ENCODE measurements at places on chromosomes 7 and 10.

DNA sequence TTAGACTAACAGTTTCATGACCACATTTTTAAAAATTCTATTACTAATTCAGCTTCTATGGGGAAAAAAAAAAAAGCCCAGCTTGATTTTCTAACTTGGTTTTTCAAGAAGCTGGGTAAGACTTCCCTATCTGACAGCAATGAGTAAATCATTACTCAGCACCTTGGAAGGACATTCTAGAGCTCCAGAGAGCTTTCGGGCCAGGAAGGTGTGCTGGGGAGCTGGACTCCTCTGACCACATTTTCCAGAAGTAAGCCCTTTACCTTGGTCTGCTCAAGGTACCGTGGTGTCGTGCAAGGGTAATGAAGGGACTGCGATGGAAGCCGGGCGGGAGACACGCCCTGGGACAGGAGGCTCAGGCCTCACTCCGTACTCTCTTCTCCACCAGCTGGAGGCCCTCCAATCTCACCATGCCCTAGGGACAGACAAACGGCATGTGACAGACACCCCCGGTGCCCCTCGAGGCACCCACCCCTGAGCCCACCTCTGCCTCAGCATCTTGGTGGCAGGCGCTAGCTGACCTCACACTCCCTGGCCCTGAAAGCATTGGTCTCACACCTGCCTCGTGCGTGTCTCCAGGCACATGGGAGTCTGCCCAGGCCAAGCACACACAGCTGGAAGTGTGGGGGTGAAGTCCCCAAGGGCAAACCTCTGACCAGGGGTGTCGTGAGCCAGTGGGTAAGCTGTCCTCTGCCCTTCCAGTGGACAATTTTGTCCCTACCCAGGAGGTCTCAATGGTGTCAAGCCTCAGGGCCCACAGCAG, 152.1 kb downstream of the OAT start:
- no peak for DNase-seq

GRCh38 chr7:7522421-7522820, 13.3 kb downstream of the COL28A1 start:
- DNase-seq = no peak

DNA sequence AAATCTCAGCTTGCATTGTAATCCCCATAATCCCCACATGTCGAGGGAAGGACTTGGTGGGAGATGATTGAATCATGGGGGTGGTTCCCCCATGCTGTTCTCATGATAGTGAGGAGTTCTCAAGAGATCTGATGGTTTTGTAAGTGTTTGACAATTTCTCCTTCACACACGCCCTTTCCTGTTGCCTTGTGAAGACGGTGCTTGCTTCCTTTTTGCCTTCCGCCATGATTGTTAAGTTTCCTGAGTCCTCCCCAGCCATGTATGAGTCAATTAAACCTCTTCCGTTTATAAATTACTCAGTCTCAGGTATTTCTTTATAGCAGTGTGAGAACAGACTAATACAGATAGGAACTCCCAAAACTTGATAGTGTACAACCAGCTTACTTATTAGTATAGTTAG, 98.6 kb downstream of the CREM start:
- no peak for DNase-seq

DNA sequence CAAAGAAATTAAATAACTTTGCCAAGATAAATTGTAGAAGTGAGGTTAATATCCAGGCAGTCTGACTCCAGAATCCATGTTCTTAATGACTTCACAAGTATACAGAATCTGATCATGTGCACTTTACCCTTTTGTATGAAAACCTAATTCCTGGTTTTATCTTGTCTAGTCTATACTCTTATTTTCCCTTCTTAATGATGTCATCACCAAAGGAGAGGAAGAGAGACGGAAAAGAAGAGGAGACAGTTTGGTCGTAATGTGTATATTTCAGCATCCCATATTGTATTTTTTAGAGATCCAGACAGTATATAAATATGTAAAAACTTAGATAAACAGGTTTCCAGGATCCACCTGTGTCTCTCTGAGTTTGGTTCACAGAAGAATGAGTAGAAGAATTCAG, 159.9 kb upstream of the MDFIC start:
- no peak for DNase-seq

DNA sequence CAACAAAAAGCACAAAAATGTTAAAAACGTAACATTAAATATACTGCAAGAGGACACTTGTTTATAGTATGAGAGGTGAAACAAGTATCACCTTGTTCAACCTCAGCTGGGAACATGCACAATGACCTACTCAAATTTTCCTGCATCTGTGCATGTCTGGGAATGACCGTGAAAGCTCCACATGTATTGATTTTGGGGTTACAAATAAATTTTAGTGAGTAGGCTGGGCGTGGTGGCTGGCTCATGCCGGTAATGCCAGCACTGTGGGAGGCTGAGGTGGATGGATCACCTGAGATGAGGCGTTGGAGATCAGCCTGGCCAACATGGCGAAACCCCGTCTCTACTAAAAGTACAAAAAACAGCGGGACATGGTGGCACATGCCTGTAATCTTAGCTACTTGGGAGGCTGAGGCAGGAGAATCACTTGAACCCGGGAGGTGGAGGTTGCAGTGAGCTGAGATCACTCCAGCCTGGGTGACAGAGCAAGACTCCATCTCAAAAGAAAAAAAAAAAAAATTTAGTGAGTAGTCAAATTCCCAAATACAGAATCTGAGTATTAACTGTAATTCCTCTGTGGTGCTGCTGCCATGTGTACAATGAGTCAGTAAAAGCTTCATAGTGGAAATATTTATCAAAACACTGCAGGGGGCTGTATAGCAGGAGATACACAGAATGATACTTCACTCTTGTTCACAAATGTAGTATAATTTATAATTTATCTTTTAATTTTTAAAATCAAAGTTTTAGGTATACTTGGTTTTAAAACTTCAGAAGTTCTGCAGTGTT, 41.1 kb downstream of the SUGCT start:
- no peak for DNase-seq

- DNase-seq = no peak
Measured at GRCh38 chr7:22668971-22669401, 58.0 kb upstream of the IL6 start.

DNA sequence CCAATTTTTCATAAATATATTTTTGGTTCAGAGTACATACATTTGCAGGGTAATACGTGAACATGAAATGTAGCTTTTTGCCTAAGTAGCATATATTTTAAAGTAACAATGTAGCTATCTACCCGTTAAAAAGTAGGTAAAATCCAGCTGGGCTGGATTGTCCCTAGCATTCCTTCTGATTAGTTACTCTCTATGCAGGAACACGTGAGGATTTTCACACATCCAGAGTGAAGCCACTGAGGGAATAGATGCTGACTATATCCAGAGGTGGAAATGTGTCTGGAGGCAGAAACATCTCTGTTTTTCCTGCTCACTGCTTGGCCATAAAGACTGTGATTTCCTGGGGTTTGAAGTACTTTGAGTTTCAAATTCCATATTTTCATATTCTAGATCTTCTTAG, 338.9 kb upstream of the KIAA1217 start:
- DNase-seq = no peak

- DNase-seq = no peak
Measured at GRCh38 chr10:42975005-42975493, 101.8 kb upstream of the RET start.

- no peak for DNase-seq
Measured at GRCh38 chr10:30583778-30584415, 45.7 kb downstream of the LYZL2 start.

DNA sequence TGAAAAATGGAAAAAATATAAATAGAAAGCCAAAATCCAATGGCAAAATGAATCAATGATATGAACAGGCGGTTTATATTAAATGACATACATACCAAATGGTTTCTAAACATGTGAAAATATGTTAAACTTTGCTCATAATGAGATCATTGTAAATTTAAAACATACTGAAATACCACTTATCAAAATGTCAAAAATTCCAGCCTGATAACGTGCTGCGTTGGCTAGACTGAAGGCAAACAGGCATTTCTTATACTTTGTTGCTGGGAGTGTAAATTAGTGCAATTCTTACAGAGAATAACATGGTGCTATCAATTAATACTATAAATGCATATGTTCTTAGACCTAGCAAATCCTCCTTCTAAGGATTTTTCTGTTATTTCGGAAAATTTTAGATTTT, 225.8 kb upstream of the FAM3C start:
- no peak for DNase-seq
